ENCODE measurements at places on chromosomes 2 and 18. TPM values are rescaled to one million over a fixed set of nuclear protein-coding genes. Genes with fewer than 3 reads are reported as not detected.

FER1L5 gene
- 0.02 TPM for polyA plus RNA-seq

SNRNP200 gene
- 165 TPM for polyA plus RNA-seq

STON1 gene
- 4.2 TPM for polyA plus RNA-seq

- H3K4me3 ChIP-seq, result peak overlapping the region; percentile 95
- no peaks in the 10 kb centered on the region for H3K27me3 ChIP-seq
- H3K4me1 ChIP-seq, result peaks cover 6% of the 10 kb centered on the region
- H3K27ac ChIP-seq, result 0 out of 2 replicates have a peak overlapping the region, but pooled peaks have one; percentile 11
Observed at GRCh38 chr2:240024766-240025165, 376 bp downstream of the NDUFA10 start.

GRCh38 chr2:48428449-48428848, 101.5 kb upstream of the STON1 start:
- H3K27ac ChIP-seq, result no peak overlapping the region
- H3K27me3 ChIP-seq, result no peaks in the 10 kb centered on the region
- no peak for DNase-seq
- no peaks in the 10 kb centered on the region for H3K4me1 ChIP-seq
- no peak overlapping the region for H3K4me3 ChIP-seq

CTLA4 gene
- not detected for polyA plus RNA-seq

B3GNT7 gene
- 0.12 TPM for polyA plus RNA-seq

DNA sequence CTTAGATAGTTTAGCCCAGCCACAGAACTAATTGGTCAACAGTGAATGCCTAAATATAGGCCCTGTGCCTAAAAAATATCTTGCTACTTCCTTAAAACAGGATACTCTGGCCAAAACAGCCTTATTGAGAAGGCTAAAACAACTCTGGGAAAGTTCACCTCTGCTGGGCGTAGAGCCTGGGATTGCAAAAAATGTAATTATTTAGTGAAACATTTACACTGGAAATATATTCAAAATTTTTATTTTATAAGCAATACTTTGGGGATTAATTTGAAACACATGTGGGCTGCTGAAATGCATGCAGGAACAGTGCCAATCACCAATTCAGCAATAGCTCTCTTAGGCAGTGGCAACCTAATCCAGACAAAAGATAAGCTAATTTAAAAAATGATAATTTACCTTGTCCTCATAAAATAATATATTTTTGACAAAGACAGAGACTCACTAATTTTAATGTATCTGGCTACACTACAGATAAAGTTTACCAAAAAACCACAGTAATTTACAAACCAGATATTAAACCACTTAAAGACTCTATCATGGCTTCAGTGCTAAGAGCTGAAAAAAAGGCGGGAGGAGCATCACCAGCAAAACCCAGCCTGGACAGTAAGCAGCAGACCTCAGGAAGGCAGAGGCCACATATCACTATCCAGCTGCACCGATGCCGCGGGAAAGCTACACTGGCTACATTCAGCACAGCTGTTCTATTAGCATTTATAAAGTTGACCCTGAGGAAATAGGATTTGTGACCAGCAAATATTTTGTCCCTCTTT, 18.5 kb downstream of the TRAK2 start:
- H3K36me3 ChIP-seq, result no peaks in the 10 kb centered on the region
- H3K27me3 ChIP-seq, result no peaks in the 10 kb centered on the region
- peaks cover 22% of the 10 kb centered on the region for H3K4me1 ChIP-seq
- H3K4me3 ChIP-seq, result peak overlapping the region; percentile 30

DNA sequence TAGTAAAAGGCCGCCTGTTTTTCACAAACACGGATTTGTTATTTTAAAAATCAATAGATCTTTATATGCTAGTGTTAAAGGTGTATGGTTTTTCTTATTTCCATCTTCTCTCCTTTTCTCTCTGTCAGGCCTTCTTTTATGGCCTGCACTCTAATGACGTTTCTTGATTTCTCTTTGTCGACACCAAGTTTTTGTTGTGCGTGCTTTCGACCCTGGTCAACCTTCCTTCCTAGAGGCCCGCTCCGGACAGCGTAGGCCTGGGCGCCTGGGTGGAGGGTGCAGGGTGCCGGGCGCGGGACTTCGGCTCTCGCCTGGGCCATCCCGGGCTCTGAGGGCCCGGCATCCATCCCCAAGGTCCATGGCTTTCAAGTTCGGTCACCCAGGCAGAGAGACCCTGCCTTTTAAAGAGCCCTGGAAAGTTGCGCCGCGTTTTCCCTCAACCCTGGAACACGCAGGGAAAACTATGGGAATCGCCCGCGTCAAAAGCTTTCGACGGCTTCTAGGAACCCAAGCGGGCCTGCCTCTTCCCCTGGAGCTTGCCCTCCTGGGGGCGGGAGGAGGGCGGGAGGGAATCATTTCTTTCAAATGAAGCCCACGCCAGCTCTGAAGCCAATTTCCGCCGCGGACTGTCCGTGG, 4.1 kb upstream of the SATB2 start:
- DNase-seq, result peak; percentile 31
- no peaks in the 10 kb centered on the region for H3K36me3 ChIP-seq
- H3K27ac ChIP-seq, result no peak overlapping the region
- H3K4me1 ChIP-seq, result peaks cover 12% of the 10 kb centered on the region

GRCh38 chr2:240388471-240389301, 46.8 kb upstream of the GPC1 start:
- H3K27me3 ChIP-seq, result no peaks in the 10 kb centered on the region
- no peaks in the 10 kb centered on the region for H3K4me1 ChIP-seq
- no peaks in the 10 kb centered on the region for H3K36me3 ChIP-seq

KIAA2012 gene
- 0.11 TPM for polyA plus RNA-seq

DNA sequence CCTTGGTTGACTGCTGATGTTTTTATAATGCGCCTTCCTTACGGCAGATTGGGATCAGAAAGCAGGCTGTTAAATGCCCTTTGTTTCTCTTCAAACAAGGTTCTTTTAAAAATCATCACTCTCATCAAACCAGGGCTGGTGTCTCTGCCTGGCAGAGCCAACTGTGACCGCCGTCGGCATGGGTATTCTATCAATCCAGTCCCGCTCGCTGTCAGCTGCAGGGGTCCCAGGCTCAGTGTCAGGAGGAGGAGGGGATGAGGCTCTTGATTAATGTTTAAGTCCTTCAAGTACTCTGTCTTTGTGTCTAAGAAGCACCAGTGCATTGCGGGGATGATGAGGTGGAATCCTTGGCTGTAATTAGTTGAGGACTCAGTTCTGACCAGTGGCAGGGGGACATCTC, 348.1 kb downstream of the RNF144A start:
- H3K36me3 ChIP-seq, result no peaks in the 10 kb centered on the region
- no peak for DNase-seq
- H3K27me3 ChIP-seq, result no peaks in the 10 kb centered on the region
- H3K4me1 ChIP-seq, result no peaks in the 10 kb centered on the region

GRCh38 chr2:108607706-108608301, 73.5 kb downstream of the LIMS1 start:
- no peaks in the 10 kb centered on the region for H3K27me3 ChIP-seq

DNA sequence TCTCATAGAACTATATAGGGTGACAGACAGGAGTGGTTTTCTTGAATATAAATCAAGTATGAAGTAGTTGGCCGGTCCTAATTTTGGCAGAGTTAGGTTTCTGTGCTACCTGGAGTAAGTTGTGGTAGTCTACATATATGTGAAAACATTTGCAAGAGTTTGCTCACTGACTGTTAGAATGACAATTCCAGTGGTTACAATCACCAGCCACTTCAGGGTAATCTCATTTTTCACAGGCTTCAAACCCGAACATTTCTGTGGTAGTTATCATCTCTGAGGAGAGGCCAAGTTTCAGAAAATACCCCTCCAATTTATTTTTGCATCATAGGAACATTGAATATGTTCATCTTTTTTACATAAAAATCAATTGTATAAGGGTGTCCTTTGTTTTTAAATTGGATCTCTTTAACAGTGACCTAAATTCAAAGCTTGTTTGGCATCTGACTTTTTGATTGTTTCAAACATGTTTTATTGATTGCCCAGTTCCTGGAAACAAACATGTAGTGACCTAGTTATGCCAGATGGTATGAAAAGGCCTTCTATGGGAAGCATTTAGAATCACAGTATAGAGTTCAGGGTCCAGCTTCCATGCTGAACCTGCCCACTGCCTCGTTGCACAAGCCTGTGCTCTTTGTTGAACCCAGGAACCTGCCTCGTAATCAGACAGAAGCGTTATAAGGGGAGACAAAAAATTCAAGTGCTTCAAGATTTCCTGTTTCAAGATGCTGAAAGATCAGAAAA, 250.6 kb downstream of the LTBP1 start:
- peaks cover 5% of the 10 kb centered on the region for H3K4me1 ChIP-seq
- DNase-seq, result no peak
- no peak overlapping the region for H3K27ac ChIP-seq
- no peak overlapping the region for H3K4me3 ChIP-seq
- H3K36me3 ChIP-seq, result peaks cover 49% of the 10 kb centered on the region

GRCh38 chr2:112889976-112890375, 21.0 kb upstream of the IL37 start:
- no peaks in the 10 kb centered on the region for H3K36me3 ChIP-seq
- DNase-seq, result no peak
- peaks cover 4% of the 10 kb centered on the region for H3K27me3 ChIP-seq
- no peak overlapping the region for H3K4me3 ChIP-seq
- H3K4me1 ChIP-seq, result no peaks in the 10 kb centered on the region

DNA sequence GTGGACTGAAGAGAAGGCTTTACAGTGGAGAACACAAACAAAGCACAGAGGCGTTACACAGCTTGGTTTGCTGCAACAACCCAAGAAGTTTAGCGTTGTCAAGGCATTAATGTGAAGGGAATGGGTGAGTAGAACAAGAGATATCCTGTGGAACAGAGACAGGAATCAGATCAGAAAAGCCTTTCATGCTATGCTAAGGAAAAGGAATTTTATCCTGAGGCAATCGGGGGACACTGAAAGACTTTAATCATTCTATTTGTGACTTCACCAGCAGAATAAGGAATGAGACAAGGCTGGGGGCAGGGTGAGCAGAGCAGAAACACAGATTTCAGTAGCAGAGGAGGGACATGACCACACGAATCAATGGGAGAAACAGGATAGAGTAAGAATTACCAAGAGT, 600.7 kb downstream of the IRS1 start:
- DNase-seq, result no peak
- no peaks in the 10 kb centered on the region for H3K36me3 ChIP-seq
- no peaks in the 10 kb centered on the region for H3K4me1 ChIP-seq

DPYSL5 gene
- 1.8 TPM for polyA plus RNA-seq

DNA sequence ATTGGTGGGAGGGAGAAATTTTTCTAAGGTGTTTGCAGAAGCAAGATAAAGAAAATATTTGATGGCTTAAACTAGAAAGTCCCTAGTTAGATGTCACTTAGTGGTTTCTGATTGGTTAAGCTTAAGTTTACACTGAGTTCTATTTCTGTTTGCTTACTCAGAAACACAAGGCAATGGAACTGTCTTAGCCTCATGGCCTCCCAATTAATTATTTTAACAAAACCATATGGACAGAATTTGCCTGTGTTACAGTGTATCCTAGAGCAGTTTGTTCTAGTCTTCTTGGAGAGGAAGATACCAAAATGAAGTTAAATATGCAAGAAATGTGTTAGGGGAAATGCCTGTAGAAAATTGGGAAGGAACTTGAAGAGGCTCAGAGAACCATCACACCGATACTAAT, 4.6 kb upstream of the IMPACT start:
- no peak overlapping the region for H3K27ac ChIP-seq
- H3K27me3 ChIP-seq, result no peaks in the 10 kb centered on the region
- DNase-seq, result no peak
- H3K36me3 ChIP-seq, result no peaks in the 10 kb centered on the region

DNA sequence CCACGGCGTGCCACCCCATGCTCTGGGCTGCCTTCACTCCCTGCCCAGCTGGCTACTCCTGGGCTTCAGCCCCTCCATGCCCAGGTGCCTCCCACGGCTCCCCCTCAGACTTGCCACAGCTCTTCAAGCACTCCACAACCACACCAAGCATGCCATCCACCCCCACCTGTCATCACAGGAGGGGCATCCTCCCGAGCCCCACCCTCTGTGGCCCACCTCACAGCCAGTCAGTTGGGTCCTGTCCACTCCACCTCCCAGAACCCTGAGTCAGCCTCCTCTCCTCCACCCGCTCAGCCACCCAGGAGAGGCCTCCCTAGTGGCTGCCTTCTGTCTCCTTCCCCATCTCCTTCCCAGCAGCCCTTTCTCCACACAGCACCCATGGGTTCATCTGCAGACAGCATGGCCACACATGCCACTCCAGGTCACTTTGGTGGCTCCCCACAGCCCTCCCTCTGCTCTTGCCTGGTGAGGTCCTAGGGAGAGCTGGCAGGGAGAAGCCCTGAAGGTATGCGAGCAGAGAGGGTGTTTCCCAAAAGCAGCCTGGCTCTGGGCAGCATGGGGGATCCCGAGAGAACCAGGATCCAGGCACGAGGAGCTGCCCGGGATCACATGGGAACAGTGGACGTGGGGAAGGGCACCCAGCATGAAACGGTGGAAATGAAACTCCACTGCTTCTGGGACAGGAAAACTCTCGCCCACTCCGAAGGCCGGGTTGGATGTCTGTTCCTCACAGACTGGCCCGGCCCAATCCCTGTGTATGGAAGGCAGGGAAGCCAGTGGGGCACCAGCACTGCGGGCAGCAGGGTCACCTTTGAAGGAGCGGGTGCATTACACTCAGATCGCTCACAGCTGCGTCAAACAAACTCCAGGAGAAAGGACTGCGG, 2.7 kb downstream of the LIMS2 start:
- H3K4me1 ChIP-seq, result peaks cover 6% of the 10 kb centered on the region
- H3K4me3 ChIP-seq, result no peak overlapping the region

ITGB6 gene
- 0.13 TPM for polyA plus RNA-seq

GRCh38 chr2:225378984-225379383, 20.5 kb upstream of the NYAP2 start:
- H3K4me1 ChIP-seq, result no peaks in the 10 kb centered on the region
- DNase-seq, result no peak
- no peaks in the 10 kb centered on the region for H3K27me3 ChIP-seq
- no peaks in the 10 kb centered on the region for H3K36me3 ChIP-seq
- H3K27ac ChIP-seq, result no peak overlapping the region

DNA sequence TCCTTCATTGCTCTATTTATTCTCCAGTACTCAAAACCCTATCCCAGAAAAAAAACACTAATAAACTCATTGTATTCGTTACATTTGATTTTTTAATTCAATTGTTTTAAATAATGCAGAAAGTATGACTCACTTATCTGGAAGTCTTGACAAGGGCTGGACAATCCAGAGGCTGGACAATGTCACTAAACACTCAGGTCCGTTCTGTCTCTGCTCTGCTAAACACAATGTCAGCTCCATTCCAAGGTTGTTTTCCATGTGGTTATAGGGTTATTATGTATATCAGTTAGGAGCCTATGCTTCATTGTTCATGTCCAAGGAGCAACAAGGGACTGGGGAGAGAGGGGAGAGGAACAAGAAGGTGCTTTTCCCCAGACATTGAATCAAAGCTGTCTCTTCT, 125.5 kb downstream of the IRS1 start:
- no peak overlapping the region for H3K4me3 ChIP-seq
- H3K36me3 ChIP-seq, result no peaks in the 10 kb centered on the region
- no peak for DNase-seq
- peaks cover 15% of the 10 kb centered on the region for H3K4me1 ChIP-seq
- H3K27ac ChIP-seq, result peak overlapping the region; percentile 63
- no peaks in the 10 kb centered on the region for H3K27me3 ChIP-seq

- peaks cover 2% of the 10 kb centered on the region for H3K4me1 ChIP-seq
- no peaks in the 10 kb centered on the region for H3K27me3 ChIP-seq
- H3K4me3 ChIP-seq, result no peak overlapping the region
Observed at GRCh38 chr2:57444752-57445430, 601.7 kb upstream of the VRK2 start.

FBXO48 gene
- polyA plus RNA-seq, result 0.30 TPM

All from SK-N-SH (cell line).